ENCODE measurements at places on chromosomes 7 and 10. TPM values are rescaled to one million over a fixed set of nuclear protein-coding genes. Genes with fewer than 3 reads are reported as not detected.

ZKSCAN5 gene
- 7.4 TPM for total RNA-seq

SMKR1 gene
- total RNA-seq, result not detected

- no peak for DNase-seq
- no peak overlapping the region for H3K4me3 ChIP-seq
- no peaks in the 10 kb centered on the region for H3K27me3 ChIP-seq
- H3K4me1 ChIP-seq, result no peaks in the 10 kb centered on the region
- H3K27ac ChIP-seq, result no peak overlapping the region
Observed at GRCh38 chr7:55309040-55309991, 55.8 kb upstream of the LANCL2 start.

DNA sequence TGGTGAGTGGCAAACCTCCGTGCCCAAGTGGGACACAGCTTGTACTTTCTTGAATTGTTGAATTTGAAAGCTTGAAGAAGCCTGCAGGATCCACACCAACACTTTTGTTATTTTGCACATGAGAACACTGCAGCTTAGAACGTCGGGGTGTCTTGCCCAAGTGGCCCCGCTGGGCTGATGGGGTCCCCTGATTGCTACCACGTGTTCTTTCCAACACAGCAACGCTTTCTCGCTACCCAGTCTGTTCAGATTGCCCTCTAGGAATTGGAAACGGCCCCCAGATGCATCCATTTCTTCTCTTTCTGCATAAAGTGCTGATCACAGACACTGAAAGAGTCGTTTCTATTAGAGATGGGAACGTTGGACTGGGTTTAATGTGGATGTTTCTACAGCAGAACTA lies 268.5 kb downstream of the ADARB2 start:
- DNase-seq, result no peak
- no peaks in the 10 kb centered on the region for H3K36me3 ChIP-seq
- no peak overlapping the region for H3K27ac ChIP-seq
- H3K4me1 ChIP-seq, result no peaks in the 10 kb centered on the region
- no peak overlapping the region for H3K4me3 ChIP-seq

- H3K4me3 ChIP-seq, result no peak overlapping the region
- H3K27ac ChIP-seq, result no peak overlapping the region
- H3K36me3 ChIP-seq, result no peaks in the 10 kb centered on the region
- H3K4me1 ChIP-seq, result no peaks in the 10 kb centered on the region
- no peaks in the 10 kb centered on the region for H3K27me3 ChIP-seq
Observed at GRCh38 chr7:68699090-68699711, 899.1 kb upstream of the AUTS2 start.

DNA sequence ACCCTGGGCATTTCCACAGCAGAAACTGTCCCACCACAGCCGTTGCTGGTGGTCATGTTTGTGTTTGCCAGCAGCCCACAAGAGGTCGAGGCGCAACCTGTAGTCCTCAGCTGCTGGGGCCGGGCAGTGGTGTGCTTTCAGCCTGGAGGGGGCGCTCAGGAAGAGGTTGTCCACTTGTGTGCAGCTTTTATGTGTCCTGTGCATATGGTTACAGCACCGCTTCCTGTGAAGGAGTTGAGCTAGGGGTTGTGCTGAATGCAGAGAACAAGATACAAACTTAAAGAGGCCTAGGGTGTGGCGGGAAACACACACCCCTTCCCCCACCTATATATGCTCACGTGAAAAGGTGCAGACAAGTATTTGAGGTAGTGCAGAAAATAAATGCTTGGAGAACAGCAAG lies 29.5 kb upstream of the PFKFB3 start:
- DNase-seq, result no peak
- no peaks in the 10 kb centered on the region for H3K27me3 ChIP-seq
- no peak overlapping the region for H3K27ac ChIP-seq
- H3K36me3 ChIP-seq, result no peaks in the 10 kb centered on the region
- no peak overlapping the region for H3K4me3 ChIP-seq
- H3K4me1 ChIP-seq, result peaks cover 21% of the 10 kb centered on the region

DNA sequence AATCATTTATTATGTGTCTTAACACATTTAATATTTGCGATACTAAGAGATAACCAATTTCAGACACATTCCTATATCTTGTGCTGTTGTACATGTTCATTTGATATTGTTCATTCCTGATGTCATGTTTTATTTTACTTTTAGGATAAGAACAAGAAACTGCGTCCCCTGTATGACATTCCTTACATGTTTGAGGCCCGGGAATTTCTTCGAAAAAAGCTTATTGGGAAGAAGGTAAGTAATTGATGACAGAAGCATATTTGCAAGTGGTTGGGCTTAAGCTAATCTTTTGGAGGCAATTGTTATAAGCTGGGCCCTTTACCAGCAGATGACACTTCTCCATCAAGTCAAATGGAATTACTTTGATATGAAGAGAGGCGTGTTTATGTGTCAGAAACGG lies 155.3 kb downstream of the SND1 start:
- H3K27me3 ChIP-seq, result no peaks in the 10 kb centered on the region
- no peak for DNase-seq
- no peak overlapping the region for H3K4me3 ChIP-seq

- H3K4me1 ChIP-seq, result peaks cover 9% of the 10 kb centered on the region
- H3K4me3 ChIP-seq, result no peak overlapping the region
- no peaks in the 10 kb centered on the region for H3K27me3 ChIP-seq
- DNase-seq, result no peak
- peaks cover 13% of the 10 kb centered on the region for H3K36me3 ChIP-seq
Observed at GRCh38 chr7:150722431-150722931, 6.1 kb downstream of the GIMAP1 start.

Measured in upper lobe of right lung (tissue), 1 donor.